Activated CD8-positive, alpha-beta T cell treated with anti-CD3 and anti-CD28 coated beads for 36 hours (primary cell): ENCODE measurements at places on chromosomes 1 and 21.

DNA sequence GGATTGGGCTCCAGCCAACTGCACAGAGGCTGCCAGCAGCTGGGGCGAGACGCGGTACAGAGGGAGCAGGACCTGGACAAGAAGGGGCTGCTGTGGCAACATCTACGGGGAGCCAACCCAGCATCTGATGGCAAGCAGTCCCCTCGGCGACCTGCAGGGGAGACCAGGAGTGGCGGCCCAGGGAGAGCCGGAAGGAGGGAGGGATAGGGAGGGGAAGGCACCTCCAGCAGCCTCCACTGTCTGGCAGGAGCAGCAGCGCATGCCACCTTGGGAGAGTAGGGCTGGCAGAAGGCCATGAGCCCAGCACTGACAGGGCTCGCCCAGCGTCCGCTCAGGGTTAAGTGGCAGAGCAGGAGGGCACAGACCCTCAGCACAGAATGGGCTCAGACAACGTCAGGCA lies 17.3 kb downstream of the CHD5 start:
- DNase-seq, result no peak

GRCh38 chr1:46130606-46131005 lies 1.8 kb downstream of the PIK3R3 start:
- DNase-seq, result no peak

DNA sequence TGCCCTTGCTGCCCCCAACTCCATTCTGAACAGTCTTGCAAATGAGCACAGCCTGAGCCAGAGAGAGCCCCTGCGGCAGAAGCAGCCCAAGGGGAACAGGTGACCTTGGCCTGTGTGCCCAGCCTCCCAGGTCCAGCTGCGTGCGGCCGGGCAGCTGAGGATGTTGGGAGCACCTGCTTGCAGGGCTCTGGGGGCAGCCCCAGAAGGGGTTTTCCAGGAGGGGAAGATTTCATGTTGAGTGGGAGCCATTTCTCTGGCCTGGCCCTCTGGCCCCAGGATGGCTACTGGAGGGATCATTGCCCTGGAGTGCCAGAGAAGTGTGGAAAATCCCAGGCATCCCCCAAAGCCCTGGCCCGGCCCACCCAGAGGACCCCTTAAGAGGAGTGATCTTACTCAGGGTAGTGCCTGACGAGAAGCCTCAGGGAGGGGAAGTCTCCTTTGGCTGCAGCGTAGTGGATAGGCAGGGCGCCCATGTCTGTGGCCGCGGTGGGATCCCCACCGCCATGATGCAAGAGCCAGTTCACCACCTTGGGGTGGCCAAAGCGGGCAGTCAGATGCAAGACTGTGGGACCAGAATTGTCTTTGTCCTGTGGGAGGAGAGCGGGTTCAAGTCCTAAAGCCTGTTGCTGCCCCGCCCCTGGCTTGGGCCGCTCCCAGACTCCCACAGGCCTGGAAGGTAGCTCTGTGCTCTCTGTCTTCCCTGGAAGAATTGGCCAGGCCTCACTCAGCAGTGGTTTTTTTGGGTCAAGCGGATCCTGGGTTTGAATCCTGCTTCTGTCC lies 20.6 kb upstream of the RNU1-4 start:
- DNase-seq, result no peak

GRCh38 chr1:95085376-95085775 lies 12.6 kb upstream of the ALG14 start:
- no peak for DNase-seq

GRCh38 chr1:26478159-26478558 lies 5.9 kb downstream of the HMGN2 start:
- no peak for DNase-seq
